ENCODE measurements at places on chromosomes 1 and 21.

GRCh38 chr1:90708826-90709225 is 8.3 kb downstream of the BARHL2 start:
- no peak for DNase-seq

- no peak for DNase-seq
Measured at GRCh38 chr1:232308616-232309015, 321.3 kb downstream of the SIPA1L2 start.

GRCh38 chr1:98331718-98332311 is 329.7 kb upstream of the SNX7 start:
- no peak for DNase-seq

- DNase-seq: peak; percentile 71
Measured at GRCh38 chr1:74733604-74734484, 892 bp downstream of the TYW3 start.

DNA sequence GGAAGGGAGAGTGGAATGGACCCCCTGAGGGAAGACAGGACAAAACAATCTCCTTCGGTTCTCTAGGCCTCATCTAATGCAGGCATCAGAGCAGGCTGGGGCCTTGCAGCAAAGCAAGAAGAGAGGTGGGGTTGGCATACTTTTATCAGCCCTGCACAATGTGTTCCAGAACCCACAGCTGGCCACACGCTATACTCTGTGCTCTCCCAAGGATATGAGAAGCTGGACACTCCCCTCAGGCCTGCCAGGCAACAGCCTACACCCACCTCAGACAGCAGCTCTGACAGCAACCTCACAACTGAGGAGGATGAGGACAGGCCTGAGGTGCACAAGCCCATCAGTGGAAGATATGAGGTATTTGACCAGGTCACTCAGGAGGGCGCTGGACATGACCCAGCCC is 27.3 kb downstream of the LY9 start:
- DNase-seq: no peak

- no peak for DNase-seq
Measured at GRCh38 chr1:180424848-180425457, 77.4 kb downstream of the ACBD6 start.

DNA sequence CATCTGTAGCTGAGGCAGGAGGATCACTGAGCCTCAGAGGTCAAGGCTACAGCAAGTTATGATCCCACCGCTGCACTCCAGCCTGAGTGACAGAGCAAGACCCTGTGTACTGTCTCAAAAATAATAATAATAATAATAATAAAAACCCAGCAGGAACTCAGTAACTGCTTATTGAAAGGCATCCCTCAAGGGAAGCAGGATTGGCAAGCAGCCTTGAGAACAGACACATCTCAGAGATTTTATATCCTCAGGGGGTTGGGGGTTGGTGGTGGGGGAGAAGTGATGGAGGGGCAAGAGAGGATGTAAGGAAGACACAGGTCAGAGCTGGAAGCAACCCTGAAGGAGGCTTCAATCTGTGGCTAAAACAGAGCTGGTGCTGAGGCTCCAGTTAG is 29.6 kb downstream of the GNB1 start:
- no peak for DNase-seq

- DNase-seq: no peak
Measured at GRCh38 chr1:173268786-173269277, 61.7 kb upstream of the TNFSF4 start.

- no peak for DNase-seq
Measured at GRCh38 chr1:114502080-114502479, 8.9 kb downstream of the TRIM33 start.

GRCh38 chr1:37161171-37161570 is 126.9 kb upstream of the GRIK3 start:
- DNase-seq: no peak

DNA sequence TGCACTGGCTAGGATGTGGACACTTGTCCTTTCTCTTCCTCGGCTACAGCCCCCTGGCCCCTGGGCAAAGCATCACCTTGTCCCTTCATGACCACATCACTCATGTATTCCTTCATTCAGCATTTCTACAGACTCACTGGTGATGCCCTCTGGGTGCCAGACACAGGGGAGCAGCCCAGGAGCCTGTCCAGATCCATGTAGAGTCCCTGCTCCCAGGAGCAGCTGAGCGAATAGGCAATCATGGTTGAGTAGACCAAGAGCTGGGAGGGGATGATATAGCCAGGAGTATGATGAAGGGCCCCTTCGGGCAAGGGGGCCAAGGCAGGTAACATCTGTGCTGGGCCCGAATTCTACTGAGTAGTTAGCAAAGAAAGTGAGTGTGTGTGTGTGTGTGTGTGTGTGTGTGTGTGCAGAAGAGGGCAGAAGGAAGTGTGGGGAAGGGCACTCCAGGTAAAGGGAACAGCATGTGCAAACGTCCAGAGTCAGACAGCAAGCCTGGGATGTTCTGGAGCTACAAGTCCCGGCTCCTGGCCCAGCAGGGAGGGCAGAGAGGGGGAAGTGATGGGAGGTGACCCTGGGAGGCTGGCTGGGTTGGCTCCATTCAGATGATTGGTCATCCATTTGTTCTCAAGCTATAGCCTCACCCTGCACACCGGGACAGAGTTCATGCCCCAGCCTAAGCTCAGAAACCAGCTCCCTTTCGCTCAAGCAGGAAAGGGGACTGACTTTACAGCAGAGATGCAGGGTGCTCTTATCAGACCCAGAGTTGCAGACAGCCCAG is 21.0 kb upstream of the PIK3CD start:
- no peak for DNase-seq

- peak; percentile 94 for DNase-seq
Measured at GRCh38 chr1:246214708-246215509, 292.2 kb downstream of the SMYD3 start.

- DNase-seq: peak; percentile 75
Measured at GRCh38 chr1:53343831-53344668, 16.2 kb upstream of the LRP8 start.

- DNase-seq: no peak
Measured at GRCh38 chr1:7301664-7301981, 469.5 kb upstream of the VAMP3 start.

- DNase-seq: no peak
Measured at GRCh38 chr21:35016071-35016470, 33.0 kb downstream of the RUNX1 start.

DNA sequence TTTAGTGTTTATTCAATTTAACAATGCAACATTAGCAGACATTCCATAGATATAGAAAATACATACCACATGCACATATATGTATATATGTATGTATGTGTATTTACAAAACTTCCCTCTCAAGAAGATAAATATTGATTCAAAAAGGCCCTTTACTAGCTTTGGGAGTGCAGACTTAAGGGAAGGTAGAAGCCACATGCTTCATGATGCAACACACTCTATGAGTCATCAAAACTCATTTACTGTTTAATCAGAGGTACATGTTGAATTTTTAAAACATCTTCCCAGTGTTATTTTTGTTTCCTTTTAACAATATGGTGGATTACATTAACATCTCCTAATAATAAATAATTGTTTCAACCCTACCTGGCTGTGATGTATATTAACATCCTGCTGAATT is 61.4 kb upstream of the KIRREL1 start:
- peak; percentile 22 for DNase-seq

- no peak for DNase-seq
Measured at GRCh38 chr1:158414651-158415345, 11.2 kb downstream of the OR10K2 start.

DNA sequence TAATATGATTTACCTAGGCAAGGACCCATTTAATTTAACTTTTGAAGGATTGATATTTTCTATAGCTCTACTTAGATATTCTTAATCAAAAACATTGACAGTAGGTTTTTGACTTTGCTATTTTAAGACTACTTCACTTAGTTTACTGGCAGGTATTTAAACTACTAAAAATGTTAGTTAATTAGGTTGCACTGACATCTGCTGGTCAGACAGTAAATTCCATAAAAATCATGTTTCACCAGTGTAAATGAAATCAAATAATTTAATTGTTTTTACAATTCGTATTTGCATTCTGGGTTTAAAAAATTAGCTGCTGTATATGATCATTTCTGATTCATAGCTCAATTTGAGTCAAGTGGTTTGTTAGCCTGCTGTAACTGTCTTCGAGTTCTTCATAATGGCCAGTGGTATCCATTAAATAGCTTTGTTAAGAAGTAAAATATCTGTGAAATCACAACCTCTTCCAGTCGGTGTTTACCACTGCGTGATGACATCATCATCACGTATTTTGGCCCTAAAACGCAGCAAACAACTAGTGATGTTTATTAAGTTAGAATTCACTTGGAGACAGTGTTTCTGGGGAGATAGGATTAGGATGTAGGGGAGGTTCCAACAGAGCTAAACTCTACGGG is 26.2 kb downstream of the EXTL2 start:
- DNase-seq: peak; percentile 54

GRCh38 chr1:56331207-56331891 is 248.0 kb downstream of the PLPP3 start:
- no peak for DNase-seq

GRCh38 chr21:21997390-21998333 is 999.5 kb downstream of the NCAM2 start:
- DNase-seq: no peak

- DNase-seq: no peak
Measured at GRCh38 chr1:212607206-212607912, 1.2 kb upstream of the ATF3 start.

DNA sequence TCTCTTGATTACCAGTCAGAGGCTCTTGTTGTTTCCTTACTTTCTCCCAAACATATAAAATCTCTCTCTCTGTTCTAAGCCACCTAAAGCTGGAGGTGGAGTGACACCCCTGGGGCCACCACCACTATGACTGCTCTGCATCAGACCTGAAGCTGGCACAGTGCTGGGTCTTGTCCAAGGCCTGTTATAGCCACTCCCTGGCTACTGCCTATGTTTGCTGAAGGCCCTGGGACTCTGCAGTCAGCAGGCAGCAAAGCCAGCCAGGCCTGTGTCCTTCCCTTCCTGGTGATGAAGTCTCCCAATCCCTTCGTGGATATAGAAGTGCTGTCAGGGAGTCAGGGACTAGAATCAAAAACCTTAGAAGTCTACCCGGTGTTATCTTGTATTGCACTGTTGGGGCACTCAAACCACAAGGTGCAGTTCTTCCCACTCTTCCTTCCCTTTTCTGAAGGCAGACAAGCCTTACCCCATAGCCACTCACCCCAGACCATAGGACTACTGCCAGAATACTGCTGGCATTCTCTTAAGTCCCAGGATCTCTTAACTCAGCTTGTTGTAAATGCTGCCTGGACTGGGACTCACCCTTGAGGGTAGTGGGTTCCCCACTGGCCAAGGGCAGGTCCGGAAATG is 103.1 kb downstream of the RPS6KC1 start:
- no peak for DNase-seq

- DNase-seq: no peak
Measured at GRCh38 chr1:75954586-75954985, 22.4 kb upstream of the ASB17 start.

GRCh38 chr1:110208916-110209645 is 1.0 kb upstream of the KCNC4 start:
- DNase-seq: no peak

DNA sequence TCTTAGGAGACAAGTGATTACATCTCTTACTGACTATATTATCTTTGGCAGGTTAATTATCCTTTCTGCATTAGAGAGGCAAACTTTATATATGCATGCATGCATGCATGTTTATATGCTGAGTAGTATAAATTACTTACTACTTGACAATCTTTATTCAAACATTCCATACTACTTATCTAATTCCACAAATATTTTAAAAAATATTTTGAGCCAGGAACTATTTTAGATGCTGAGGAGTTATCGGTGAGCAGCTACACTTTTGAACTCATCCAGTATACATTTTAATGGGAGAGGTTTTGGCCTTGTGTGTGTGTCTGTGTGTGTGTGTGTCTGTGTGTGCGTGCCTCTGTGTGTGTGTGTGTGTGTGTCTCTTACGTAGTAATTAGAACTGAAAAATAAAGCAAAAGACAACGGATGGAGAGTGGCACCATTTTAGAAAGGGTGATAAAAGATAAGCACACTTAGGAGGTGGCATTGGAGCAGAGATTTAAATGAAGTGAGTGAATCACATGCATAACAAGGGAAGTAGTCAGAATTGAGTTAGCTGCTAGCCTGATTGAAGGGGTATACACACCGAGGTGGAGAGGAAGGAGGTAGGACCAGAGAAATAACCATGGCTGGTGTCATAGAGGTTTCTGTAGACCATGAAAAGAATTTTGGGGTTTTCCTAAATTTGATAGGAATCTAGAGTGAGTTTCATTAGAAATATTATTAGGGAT is 1488.4 kb downstream of the MRPL39 start:
- DNase-seq: no peak

- DNase-seq: peak; percentile 82
Measured at GRCh38 chr1:225454733-225455132, 26.9 kb upstream of the LBR start.

- no peak for DNase-seq
Measured at GRCh38 chr21:44919111-44919912, 1.4 kb downstream of the ITGB2 start.

DNA sequence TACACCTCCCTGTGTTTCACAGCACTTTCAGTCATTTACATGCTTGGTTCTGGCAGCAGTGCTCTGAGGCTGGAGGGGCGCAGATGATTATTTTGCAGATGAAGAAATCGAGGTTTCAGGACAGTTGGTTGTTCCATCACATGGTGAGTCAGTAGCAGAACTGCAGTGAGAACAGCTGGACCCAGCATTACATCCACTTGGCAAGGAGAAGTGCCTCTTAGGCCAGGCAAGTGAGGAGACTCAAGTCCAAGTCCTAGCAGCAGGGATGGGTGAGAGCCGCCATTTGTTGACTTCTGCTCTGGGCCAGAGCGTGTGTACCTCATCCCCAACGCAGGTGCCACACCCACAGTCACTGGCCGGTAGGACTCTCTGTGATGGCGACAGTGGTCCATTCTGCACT is 26.8 kb upstream of the EPHA8 start:
- DNase-seq: no peak

- DNase-seq: peak; percentile 15
Measured at GRCh38 chr1:176843352-176844297, 320.9 kb downstream of the ASTN1 start.

- DNase-seq: no peak
Measured at GRCh38 chr1:192887426-192887825, 78.6 kb downstream of the RGS2 start.

DNA sequence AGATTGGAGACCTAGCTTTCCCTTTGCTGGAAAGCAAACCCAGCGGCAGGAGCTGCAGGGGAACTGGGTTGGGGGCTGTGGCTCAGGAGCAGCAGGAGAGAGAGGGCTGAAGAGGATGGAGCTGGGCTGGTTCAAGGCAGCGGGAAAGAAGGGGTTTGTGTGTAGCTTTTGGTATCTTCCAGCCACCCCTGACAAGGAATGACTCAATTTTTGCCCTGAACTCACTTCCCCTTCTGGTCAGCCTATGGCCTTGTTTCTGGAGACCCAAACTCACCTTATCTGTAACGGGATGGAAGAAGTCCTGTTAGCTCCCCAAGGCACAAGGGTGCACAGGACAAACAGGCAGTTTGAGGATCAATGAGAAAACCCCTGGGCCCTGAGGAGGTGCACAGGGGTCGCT is 13.1 kb downstream of the C1orf115 start:
- no peak for DNase-seq

GRCh38 chr1:150692720-150693119 is 4.2 kb downstream of the GOLPH3L start:
- no peak for DNase-seq

DNA sequence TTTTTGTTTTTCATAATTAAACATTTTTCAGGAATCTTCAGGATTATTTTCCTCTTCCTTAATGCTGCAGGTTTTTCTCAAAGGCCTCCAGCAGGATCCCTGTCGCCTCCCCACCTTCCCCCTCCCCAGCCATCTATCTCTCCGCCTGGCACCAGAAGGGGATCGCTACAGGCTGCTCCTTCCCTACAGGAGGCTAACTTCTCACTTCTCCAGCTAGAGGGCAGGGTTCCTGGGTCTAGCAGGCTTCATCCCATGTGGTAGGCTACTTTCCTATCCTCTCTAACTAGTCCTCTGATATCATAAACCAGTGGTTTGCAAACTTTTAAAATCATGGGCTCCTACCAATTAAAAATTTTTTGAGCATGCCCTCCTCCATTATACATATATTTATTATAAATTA is 104.1 kb downstream of the KCNN3 start:
- peak; percentile 19 for DNase-seq

All from EL (cell line).